ENCODE measurements at places on chromosomes 4 and X.

- no peak for DNase-seq
Measured at GRCh38 chr4:110510955-110511544, 35.1 kb downstream of the ENPEP start.

DNA sequence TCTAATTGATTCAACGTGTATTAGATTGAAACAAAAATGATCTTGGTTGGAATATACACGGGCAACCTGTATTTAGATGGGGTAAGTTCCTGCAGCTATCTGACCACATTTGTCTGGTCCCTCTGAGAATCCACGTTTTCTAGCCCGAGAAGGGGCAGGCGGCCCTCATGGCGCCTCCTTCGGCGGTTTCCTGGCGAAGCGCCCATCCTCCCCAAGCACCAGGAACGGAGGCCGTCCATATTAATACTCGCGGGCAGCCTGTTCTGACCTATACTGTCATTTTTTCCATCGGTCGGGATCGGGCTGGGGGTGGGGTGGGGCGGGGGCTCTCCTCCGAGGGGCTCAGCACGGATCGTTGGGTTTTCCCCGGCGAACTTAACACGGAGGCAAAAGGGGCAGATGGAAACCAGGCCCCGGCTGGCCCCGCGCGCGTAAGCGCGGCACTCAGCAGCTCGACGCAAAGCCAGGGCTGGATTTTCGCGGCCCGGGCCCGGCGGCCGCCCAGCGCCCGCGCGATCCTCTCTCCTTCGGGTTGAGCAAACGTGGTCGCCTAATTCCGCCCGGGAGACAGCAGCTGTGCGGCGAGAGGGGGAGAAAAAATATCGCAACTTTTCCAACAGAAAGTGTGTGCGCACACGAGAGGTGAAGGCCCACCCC is 77.2 kb upstream of the BCOR start:
- peak; percentile 48 for DNase-seq

GRCh38 chr4:53013873-53014775 is 152.0 kb downstream of the RASL11B start:
- DNase-seq = no peak

- no peak for DNase-seq
Measured at GRCh38 chr4:154741131-154741665, 2.6 kb upstream of the LRAT start.

- no peak for DNase-seq
Measured at GRCh38 chr4:113559947-113560346, 201.6 kb downstream of the CAMK2D start.

- DNase-seq = no peak
Measured at GRCh38 chr4:159258889-159259560, 156.1 kb downstream of the RAPGEF2 start.

GRCh38 chr4:153603258-153603657 is 80.8 kb upstream of the TLR2 start:
- DNase-seq = no peak

- DNase-seq = no peak
Measured at GRCh38 chrX:69366183-69366582, 137.9 kb upstream of the NALF2 start.

DNA sequence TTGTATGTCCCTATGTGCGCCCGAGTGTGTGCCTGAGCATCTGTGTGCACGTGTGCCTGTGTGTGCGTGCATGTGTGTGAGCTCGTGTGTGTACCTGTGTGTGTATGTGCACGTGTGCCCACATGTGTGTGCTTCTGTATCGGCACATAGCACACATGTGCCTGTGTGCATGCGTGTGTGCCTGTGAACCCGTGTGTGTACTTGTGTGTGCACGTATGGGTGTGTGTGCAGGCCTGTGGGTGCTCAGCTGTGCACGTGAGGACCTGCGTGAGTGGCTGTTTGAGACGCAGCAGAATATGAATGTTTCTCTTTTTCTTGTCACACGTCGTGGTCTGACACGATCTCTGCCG is 4.3 kb downstream of the AKAP17A start:
- DNase-seq = no peak

GRCh38 chrX:103791228-103791627 is 14.6 kb downstream of the PLP1 start:
- no peak for DNase-seq

GRCh38 chr4:185358514-185358913 is 37.2 kb downstream of the LRP2BP start:
- DNase-seq = no peak

DNA sequence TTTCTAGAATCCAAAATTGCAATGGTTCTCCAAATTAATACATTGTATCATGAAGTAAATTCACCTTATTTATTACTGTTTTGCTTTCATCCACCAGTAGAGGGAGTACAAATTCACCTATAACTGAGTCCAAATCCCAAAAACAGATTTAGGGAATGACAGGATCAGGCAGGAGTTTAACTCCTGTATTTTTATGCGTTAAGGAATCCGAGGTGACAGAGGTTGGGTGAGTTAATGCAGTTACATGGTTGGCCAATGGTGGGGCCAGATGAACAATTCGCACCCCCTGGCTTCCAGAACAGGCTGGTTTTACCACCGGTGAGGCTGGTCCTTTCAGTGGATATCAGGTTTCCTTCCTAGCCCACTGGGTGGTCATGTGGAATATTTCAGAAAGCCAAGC is 82.4 kb downstream of the MTNR1A start:
- DNase-seq = no peak

DNA sequence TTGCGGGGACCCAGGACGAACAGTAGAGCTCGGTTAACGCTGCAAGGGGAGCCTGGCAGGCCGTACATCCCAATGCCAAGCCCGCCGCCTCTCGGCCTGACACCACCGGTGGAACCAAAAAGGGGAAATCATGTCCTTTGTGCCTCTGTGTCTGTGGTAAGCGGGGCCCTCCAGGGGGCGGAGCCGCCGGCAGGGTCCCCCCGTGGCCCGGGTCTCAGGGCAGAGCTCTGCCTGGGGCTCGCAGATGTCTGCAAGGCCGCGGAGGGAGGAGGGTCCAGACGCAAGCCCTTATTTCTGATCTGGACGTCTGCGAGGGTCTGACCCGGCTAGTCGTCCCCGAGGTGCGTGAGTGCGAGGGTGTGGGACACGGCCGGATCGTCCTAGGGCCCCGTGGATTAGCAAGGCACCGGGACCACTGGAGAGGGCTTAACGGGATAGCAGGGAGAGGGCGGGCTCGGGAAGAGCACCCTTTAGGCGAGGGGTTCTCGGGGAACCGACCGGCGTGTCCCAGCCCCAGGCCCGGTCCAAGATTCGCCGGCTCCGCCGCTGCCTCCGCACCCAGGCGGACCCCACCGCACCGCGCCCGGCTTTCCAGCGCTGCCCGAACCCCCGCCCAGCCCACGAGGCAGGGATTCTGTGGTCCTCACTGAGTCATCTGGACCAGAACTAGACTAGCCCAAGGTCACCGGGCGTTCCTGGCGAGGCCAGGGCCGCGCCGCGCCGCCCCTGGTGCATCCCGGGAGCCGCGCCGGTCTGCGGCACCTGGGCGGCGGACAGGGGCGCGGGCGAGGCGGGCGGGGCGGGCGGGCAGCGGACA is 863 bp upstream of the FAM193A start:
- peak; percentile 19 for DNase-seq

DNA sequence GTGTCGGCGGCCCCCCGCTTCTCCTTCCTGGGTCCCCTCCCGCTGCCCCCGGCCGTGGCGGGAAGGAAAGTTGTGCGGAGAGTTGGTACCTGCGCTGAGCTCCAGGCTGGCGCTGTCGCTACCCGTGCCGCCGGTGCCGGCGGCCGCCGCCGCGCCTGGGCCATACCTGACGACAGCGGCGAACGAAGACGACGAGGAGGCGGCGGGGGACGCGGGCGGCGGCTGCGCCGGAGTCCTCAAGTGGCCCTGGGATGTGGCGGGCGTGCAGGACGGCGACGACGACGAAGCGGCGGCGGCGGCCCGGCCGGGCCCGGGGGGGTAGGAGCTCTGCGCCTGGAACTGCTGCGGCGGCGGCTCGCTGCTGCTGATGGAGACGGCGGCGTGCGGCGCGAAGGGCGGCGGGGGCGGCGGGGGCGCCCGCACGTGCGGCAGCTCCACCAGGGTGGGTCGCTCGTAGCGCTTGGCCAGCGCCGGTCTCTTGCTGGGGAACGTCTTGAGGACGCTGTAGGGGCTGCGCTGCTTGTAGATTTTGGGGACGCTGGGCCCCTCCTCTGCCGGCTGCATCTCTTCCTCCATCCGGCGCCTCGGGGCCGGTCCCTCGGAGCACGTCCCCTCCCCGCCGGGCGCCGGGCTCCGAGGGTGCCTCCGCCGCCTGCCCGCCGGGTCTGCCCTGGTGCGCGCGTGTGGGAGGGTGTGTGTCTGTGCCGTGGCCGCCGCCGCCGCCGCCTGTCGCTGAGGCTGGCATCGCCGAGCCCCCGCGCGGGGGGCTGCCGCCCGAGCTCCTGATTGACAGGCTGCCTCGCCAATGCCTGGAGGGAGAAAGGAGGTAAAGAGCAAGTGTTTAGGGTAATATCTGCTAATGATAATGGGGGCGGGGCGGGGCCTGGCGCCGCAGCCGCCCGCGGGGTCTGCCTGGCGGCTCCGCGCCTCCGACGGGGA is 618 bp downstream of the BEND4 start:
- DNase-seq = no peak

All from stimulated activated CD4-positive, alpha-beta T cell treated with anti-CD3 and anti-CD28 coated beads, Interleukin-1b, Interleukin-23, amount 100 ng/mL, for 24 hours (primary cell).